T-helper 17 cell (primary cell): ENCODE measurements at places on chromosomes 11 and 22. TPM values are rescaled to one million over a fixed set of nuclear protein-coding genes. Genes with fewer than 3 reads are reported as not detected.

- DNase-seq: no peak
Measured at GRCh38 chr22:35617137-35617755, at the start of gene MB. Gene MB (minus strand): TSS chr22:35617329. CDS start chr22:35617257, 72 bp downstream.

DNA sequence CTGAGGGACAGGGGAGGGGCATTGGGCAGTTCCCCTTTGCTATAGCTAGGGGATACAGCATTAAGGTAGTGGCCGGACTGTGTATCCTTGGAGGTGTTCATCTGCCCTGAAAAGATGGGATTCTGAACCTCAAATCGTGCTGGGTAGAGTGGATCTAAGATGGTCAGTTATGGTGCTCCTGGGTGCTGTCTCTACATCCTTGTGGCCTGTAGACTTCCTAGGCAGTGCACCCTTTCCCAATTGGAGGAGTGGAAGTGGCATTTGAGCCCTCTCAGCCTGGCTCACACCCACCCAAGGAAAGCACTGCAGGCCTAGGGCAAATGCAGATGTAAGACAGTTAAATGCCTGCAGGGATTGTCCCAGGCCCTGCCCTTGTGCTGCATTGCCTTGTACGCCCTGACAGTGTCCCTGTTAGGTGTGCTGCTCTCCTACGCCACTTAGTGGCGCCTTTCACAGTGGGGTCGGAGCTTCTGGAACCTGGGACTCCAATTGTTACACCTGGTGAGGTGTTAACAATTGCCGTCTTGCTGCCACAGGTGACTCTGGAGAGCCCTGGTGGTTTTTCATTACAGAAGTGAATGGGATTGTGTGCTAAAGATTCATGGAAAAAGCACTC is 35.0 kb downstream of the PPFIBP2 start:
- no peak for DNase-seq

DNA sequence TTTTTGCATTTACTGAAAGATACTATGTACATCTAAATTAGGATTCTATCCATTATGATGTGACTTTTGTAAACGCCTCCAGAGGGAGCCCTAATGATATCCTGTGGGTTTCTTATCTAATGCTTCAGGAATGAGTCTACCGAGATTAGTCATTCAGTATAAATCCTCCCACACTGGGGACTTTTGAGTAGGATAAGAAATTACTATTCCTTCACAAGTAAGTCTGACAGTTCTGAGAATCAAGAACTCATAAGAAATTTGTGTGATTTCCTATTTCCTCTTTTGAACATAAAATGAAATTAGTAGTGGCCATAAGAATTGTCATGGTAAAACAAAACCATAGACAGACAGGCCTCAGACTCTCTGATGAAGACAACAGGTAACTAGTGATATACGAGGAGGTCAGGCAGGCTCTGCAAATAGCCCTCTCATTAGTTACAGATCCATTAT is 10.0 kb upstream of the OR5M1 start:
- DNase-seq: no peak

DNA sequence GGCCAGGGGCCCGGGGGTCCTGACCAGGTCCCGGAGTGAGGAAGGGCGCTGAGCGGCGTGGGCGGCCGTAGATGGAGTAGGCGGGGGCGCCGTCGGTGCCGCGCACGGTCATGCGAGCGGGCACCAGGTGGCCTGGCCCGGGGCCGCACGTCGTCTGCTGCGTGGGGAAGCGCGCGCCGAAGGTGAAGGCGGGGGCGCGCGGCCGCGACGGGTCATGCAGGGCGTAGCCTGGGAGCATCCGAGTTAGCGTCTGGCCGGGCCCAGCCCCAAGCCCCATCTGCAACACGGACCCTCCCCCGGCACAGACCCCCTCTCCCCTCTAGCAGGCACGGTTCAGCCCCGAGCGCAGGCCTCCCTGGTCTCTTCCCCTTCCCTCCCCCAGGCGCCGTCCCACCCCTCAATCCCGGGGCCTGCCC is 1.7 kb upstream of the TYMP start:
- DNase-seq: peak; percentile 56

GRCh38 chr11:104275992-104276391 is 112.0 kb upstream of the PDGFD start:
- DNase-seq: no peak

- DNase-seq: no peak
Measured at GRCh38 chr11:45334836-45335235, 48.7 kb upstream of the SYT13 start.

Gene XKR3
- total RNA-seq: not detected

DNA sequence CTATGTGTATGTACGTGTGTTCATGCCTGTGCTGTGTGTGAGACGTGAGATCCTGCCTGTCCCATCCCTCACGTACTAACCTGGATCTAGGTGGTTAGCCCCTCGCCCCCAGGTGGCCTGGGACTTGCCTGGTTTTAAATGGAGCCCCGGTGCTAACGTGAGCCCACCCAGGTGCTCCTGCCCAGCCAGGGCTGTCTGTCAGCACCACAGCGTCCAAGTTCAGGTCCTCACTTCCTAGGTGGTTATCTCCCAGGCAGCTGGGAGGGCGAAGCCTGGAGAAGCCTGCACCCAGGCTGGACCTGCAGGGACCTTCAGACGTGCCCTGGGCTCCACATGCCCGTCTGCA is 86.0 kb downstream of the KCNQ1 start:
- DNase-seq: no peak

GRCh38 chr11:10669258-10670033 is 24.1 kb downstream of the IRAG1 start:
- no peak for DNase-seq

Gene RCE1
- 41.6 TPM for total RNA-seq

Gene DKK3
- total RNA-seq: 0.91 TPM

GRCh38 chr11:119207415-119207960 is 1.3 kb downstream of the CBL start:
- no peak for DNase-seq

- no peak for DNase-seq
Measured at GRCh38 chr11:8209208-8209807, 40.5 kb upstream of the RIC3 start.

DNA sequence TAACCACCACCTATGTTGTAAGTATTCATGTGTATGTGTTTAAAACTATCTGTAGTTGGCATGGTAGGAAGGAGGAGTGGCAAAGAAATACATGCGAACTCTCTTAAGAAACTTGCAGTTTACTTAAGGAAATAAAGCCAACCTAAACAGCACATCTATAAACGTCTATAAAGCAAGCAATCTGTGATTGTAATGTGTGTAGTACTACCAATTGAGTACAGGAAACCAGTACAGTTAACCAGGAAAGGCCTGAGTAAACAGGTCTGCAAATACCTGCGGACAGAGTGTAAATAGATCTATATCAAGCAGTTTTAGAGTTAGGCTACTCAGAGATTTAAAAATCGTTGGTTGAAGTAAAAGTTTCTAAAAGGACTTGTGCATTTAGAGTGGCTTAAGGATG is 59.5 kb upstream of the AMOTL1 start:
- no peak for DNase-seq

Gene MB
- total RNA-seq: not detected

DNA sequence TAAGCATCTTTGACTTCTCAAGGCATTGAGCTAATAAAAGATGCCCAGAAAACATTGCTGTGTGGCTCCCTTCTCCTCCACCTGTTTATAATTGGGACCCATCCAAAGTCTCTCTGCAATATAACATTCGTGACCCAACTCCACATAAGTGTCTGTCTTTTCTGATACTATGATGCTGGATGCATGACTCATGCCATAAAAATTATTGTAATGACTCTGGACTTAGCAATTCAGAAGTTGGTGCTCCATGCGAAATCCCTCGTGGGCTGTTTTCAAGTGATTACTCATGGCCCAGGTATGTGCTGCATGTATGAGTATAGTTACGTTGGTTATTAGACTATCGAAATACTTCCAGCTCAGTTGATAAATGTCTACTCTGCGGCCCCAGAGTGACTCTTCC is 11.7 kb downstream of the FJX1 start:
- DNase-seq: no peak

- no peak for DNase-seq
Measured at GRCh38 chr11:81337756-81338155, 1395.9 kb downstream of the FAM181B start.
